ENCODE measurements at places on chromosomes 4 and X.

- DNase-seq: no peak
These were observed 624.3 kb upstream of the EPHA5 start for GRCh38 chr4:66294638-66295037.

- DNase-seq: no peak
These were observed 20.3 kb downstream of the EVC start for GRCh38 chr4:5730993-5731990.

DNA sequence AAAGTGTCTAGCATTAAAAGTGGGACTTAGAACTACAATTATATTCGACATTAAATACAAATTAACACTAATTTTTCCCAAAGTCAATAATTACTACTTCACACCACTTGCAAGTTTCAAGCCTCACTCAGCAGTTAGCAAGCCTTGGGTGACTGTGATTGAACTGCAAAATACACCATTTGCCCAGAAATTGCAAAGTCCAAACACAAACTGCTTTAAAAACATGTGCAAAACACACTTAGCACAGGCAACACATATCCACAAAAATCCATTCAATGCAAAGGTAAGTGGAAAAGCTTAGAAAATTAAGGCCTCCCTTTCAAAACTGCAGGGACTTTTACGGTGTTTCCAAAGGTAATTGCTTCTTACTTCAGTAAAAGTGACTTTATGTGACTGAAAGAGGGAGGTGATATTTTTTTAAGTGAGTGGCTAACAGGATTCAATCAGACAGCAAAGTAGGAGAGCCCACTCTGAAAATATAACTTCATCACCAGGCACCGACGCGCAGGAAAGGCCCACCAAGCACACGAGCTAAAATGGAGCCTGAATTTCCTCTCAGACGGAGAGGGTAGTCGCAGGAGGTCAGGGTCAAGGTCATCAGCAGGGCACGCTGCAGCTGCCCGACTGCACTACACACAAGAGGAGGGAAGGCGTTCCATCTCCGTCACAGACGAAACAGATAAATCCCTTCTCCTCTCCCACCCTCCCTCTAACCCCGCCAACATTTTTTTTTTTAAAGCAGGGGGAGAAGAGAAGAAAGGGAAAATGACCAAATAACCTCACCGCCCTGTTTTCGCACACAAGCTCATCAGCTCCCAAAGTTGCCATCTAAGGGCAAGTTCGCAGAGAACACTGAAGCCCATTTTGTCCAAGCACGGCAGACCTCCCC, 3.1 kb downstream of the ZNF827 start:
- no peak for DNase-seq

GRCh38 chr4:189228726-189229125, 711.9 kb upstream of the FRG1 start:
- DNase-seq: no peak

DNA sequence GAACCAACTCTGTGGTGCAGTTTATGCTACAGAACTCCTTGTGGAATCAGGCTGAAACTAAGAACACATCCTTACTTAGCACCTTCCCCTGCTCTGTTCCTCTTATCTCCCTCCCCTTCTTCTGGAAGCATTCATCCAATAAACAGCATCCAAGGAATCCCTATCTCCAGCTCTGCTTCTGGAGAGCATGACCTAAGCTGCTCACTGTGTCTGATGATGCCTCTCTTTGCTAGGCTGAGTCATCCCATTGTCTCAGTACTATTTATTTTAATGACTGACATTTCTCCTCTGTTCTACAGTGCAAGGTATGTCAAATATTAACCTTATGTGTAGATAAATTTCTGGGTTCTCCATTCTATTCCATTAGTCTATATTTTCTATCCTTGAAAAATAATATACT, 71.2 kb downstream of the BEND2 start:
- no peak for DNase-seq

DNA sequence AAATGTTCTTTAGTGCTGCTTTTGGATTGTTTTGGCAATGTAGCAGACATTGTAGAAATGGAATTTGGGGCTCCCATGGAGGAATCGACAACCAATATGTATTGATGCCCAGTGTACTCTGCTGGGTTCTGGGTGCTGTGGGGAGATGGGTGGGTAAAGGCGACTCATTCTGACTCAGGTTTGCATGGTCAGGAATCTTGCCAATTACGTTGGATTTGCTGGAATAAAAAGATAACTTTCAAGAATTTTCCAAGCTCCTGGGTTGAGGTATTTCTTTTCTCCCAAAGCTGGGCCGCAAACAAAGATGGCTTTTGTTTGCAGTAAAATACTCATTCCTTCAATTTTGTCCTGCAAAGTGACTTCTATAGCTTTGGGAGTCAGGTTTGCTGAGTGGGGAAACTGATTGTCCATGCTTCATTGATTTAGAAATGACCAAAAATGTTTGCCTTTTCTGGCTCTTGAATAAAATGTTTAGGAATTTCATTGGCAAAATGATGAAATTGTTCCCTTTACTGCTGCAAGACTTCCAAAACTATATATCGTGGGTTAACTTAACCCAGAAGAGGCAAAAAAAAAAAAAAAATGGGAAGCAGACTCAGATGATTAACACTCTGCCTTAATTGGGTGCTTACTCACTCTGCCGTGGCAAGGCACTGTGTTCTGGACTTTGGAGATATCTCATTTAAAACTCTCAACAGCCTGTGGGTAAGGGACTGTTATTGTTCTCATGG, 57.0 kb downstream of the RTL9 start:
- DNase-seq: no peak

GRCh38 chr4:167233685-167234315, 494 bp downstream of the SPOCK3 start:
- DNase-seq: peak; percentile 0

- no peak for DNase-seq
These were observed 31.7 kb downstream of the USP9X start for GRCh38 chrX:41116948-41117347.

DNA sequence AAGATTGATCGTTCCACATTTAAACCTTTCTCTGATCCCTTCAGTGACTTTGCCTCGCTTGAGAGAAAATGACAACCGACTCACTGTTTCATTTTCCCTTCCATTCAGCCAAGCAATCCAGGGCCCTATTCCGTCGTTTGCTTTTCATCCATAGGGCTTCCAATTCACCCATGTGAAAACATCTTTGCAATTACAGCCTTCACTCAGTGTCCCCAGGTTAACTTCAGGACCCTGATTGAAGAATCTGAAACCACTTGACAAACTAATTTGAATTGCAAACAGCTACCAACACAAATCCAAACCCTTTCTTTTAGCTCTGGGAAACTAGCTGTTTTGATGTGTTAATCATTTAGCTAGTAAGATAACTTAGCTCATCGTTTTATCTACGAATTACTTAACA, 120.2 kb upstream of the FAM9C start:
- DNase-seq: peak; percentile 34

GRCh38 chrX:5242091-5242790, 986.4 kb downstream of the NLGN4X start:
- DNase-seq: no peak

GRCh38 chrX:47612418-47612817, 7.2 kb downstream of the SYN1 start:
- DNase-seq: no peak

- peak; percentile 87 for DNase-seq
These were observed at the start of gene FGFRL1 for GRCh38 chr4:1011022-1011665. TSS of gene FGFRL1 (plus strand) at chr4:1011626. CDS start at chr4:1012486, 860 bp downstream.

DNA sequence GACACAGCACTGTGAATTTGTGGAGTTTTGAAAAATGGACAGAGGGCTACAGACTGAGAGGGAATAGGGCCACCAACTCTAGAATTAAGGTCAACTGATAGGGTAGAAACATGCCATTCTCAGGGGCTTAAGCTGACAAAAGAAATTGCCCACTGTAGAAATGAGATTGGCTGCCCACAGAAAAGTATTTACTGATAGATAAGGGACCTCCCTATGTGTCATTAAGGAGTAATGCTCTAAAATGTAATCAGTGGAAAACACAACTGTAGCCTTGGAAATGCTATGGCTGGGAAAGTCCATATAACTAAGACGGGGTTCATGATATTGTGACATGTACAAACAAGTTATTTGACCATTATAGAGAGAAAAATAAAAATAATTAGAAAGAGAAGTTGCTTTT, 4.6 kb downstream of the RTL9 start:
- no peak for DNase-seq

DNA sequence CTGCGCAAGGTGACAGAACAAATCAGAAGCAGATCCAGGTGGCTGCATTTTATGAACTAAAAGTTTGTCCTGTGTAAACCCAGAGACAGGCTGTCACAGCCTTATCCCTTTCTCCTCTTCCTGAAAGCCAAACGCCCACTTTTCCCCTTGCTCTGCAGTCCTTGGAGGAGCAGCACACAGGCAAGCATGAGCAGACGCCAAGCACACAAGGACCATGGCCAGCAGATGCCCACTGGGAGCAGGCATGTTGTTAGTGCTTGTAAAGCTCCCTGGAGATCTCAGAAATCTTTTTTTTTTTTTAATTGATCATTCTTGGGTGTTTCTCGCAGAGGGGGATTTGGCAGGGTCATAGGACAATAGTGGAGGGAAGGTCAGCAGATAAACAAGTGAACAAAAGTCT, 11.5 kb upstream of the HOPX start:
- DNase-seq: no peak

- DNase-seq: no peak
These were observed 1.1 kb downstream of the CFAP299 start for GRCh38 chr4:80336582-80336981.

DNA sequence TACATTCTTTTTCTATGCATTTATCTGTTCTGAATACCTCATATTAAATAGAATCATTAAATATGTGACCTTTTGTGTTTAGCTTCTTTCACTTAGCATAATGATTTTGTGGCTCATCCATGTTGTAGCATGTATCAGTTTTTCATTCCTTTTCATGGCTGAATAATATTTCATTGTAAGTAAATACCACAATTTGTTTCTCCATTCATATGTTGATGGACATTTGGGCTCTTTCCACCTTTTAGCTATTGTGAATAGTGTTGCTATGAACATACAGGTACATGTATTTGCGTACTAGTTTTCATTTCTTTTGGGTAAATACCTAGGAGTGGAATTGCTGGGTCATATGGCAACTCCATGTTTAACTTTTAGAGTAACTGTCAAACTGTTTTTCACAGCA, 85.1 kb downstream of the GNL3L start:
- DNase-seq: no peak

DNA sequence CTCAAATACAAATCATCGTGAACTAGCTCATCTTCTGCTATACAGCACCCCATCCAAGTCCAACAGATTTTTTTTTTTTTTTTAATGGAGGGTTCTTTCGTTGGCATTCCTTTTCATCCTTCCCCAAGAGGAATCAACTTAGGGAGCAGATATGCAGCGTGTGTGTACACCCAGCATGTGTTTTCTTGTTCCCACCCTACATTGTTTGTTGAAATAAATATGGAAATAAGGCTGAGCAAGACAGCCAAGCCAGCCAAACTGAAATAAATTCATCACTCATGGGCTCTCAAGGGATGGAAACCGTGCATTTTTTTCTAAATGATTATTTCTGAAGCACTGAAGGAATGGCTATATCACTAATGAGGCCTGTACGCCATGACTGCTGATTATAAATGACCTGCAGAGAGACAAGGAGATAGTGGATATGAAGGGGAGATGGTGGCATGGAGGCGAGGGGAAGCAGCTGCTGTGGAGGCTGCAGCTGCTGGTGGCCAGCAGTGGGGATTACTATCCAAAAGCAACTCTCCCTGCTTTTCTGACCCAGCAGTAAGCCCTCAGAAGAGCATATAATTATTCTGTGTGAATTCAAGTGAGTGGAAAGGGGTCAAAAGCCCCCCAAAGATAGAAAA, 173.9 kb downstream of the MGST2 start:
- DNase-seq: no peak

DNA sequence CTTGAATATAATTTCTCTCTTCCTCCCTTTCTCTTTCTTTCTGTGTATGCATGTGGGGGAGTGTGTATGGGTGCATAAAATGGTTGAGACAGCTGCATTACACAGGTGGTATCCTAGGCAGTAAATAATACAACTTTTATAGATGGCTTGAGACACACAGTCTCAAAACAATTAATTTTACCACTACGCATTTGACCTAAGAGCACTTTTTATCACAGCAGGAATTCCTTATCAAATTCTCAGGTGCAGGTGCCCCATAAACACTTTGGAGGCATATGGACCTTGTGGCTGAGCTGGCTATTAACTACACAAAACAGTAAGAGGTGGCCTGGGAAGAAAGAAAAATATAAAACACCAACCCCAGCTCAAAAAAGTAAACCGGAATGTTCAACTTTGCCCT, 91.3 kb downstream of the RASGEF1B start:
- DNase-seq: peak; percentile 84

- no peak for DNase-seq
These were observed 912.9 kb upstream of the INTU start for GRCh38 chr4:126719852-126720251.

DNA sequence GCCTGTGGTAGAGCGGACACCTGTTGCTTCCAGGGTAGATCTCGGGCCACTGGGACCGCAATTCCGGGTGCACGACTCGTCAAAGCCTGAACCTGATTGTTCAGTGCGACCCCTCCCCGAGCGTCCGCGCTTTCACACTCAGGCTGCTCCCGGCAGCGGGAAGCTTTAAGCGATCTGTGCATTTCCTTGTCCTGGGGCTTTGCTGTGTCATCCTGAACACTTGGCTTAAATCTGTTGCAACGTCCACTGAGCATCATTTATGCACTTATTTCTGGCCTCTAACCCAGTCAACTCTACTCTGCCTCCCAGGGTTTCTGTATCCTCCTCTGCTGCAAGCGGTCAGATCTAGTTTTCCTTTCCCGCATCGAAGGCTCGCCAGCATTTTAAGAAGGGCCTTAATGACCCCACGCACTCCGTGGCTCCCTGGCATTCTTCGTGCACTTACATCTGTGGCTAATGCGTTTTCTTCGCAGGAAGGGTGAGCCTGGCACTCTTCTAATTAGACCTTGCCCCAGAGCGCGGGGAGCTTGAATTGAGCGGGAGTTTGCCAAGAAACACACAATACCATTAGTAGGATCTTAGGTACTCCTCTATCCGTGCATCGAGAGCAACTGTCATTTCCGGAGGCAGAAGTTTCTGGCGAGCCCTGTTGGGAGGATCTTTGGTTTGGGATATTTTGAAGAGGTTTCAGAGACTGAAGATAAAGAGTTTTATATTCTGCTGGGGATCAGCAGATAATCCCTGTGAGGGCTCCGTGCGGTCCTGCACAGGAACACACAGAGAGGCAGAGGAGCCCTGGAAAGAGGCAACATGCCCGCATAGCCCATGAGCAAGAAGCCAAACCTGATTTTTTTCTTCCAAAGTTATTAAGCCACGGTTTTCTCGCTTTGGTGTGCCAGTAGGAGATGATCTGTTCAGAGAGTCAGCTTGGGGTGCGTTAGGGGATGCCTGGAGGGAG, 654 bp upstream of the DDIT4L start:
- no peak for DNase-seq

DNA sequence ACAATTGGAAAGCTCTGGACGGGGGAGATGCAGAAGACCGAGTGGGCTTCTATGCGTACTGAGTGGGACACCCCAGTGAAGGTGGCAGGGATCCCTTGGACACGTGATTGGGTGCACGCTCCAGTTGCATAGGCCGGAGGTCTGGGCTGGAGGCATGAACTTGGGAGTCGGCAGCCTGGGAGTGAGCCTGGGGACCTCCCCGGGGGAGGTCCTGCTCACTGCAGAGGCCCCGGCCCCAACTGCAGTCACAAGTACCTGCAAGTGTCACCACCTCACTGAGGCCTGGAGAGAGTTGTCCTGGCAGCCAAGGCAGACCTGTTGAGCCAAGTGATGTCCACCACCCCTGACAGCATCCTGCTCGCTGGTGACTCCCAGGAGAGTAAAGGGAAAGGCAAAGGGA, 49.3 kb upstream of the HMX1 start:
- no peak for DNase-seq

GRCh38 chrX:25737540-25737939, 400.6 kb upstream of the MAGEB18 start:
- no peak for DNase-seq

All from large intestine (tissue), 12 donors.